KBM-7 (cell line): ENCODE measurements at places on chromosomes 11 and 22.
A peak's percentile ranks its signal among the peaks of the same experiment; 100 is the strongest.

DNA sequence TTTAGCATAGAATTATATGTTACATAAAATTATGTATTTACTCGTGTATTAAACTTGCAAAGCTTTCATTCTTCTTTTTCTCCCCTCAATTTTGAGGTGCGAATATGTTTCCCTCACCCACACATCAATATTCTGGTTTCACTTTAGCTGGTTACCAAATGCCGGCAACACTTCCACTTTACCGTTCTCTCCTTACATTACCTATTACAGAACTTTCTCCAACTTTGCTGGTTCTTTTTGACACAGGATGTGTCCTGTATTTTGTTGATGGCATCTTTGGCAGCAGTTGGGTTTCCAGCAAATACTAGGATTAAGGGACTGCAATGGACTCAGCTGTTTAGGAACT is 84.9 kb downstream of the PRR5L start:
- DNase-seq: no peak

GRCh38 chr22:41947424-41948080 is 600 bp upstream of the CENPM start:
- DNase-seq: no peak

- DNase-seq: no peak
Measured at GRCh38 chr11:13215149-13215548, 62.4 kb upstream of the BMAL1 start.

GRCh38 chr11:123364080-123364479 is 66.0 kb upstream of the GRAMD1B start:
- no peak for DNase-seq

GRCh38 chr11:125494974-125495725 is 915 bp downstream of the FEZ1 start:
- no peak for DNase-seq

GRCh38 chr22:23891726-23892125 is 2.5 kb upstream of the MIF start:
- no peak for DNase-seq

DNA sequence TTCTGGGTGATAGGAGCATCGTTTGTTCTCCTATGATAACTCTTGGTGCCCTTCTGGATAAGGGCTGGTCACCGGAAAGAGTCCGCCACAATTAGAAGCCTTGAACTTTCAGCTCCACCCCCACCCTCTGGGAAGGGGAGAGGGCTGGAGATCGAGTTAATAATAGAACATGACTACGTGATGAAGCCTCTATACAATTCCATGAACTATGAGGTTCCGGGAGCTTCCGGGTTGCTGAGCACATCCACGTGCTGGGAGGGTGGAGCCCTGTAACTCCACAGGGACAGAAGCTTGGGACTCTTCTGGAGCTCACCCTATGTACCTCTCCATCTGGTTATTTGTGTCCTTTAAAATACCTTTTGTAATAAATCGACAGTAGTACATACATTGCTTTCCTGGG is 40.3 kb downstream of the ARHGAP42 start:
- no peak for DNase-seq

- DNase-seq: no peak
Measured at GRCh38 chr22:27851974-27852746, 50.6 kb upstream of the MN1 start.

DNA sequence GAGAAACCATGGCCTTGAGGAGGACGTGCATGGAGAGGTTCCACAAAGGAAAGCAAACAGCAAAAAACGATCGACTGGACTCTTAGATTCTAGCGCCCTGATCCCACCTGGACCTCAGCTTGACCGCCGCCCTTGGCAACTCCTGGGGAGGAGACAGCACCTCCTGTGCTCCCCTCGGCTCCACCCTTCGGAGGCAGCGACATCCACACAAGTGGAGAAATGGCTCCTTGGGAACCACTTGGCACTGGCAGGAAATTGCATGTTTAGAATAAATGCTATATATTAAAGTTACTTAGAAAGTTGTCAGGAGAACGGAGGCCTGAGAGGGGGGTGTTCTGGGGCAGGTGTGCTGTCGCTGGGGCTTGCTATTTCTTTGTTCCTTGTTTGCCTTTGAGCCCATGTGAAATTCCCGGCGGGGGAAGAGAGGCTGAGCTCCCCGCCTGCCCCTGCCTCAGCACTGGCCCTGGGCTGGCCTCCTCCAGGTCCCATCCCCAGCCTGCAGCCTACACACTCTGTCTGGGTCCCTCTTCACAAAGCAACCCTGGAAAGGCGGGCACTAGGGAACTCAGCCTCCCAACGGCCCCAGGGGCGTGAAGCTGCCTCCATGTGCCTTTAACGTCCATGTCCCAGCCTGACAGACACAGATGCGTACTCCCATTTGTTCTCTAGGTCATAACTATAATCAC is 395.3 kb downstream of the BRD1 start:
- no peak for DNase-seq

DNA sequence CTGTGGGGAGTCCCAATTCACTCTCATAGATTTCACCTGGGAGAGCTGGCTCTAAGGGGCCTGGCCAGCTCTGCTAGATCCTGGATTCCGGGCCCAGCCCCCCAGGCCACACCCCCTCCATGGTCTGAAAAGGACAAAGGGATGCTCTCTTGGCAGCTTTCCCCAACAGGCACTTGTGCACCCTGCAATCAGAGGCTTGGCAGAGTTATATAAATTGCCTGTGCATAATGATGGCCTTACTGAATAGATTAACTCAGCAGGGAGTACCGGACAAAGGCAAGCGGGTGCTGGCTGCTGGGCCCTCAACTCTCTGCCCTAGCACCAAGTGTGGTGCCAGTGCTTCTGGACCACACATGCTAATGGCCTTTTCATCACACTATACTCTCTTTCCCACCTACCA is 461.6 kb downstream of the BUD13 start:
- DNase-seq: no peak

DNA sequence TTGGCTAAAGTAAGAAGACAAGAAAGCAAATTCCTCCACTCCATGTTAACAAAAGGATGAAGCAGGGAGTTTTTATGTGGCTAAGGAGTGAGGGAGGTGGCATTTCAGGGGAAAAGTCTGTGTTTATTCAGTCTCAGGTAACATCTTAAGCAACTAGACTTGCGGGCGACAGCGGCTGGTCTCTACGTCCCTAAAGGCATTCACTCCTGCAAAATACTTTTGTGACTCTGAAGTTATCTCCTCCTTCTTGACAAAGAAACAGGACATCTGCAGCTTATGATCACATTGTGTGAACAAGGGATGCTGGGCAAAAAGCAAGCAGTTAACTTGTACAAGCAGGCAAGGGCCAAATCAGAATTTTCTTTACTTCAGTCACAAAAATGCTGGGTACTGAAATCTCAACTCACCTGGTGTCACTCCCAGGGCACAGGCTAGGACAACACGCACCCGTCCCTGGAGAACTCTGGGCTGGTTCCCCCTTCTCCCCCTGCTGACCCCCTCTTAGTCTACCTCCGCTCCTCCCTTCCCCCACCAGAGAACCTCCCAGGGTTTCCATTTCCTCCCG is 38.3 kb downstream of the IGLL5 start:
- no peak for DNase-seq

DNA sequence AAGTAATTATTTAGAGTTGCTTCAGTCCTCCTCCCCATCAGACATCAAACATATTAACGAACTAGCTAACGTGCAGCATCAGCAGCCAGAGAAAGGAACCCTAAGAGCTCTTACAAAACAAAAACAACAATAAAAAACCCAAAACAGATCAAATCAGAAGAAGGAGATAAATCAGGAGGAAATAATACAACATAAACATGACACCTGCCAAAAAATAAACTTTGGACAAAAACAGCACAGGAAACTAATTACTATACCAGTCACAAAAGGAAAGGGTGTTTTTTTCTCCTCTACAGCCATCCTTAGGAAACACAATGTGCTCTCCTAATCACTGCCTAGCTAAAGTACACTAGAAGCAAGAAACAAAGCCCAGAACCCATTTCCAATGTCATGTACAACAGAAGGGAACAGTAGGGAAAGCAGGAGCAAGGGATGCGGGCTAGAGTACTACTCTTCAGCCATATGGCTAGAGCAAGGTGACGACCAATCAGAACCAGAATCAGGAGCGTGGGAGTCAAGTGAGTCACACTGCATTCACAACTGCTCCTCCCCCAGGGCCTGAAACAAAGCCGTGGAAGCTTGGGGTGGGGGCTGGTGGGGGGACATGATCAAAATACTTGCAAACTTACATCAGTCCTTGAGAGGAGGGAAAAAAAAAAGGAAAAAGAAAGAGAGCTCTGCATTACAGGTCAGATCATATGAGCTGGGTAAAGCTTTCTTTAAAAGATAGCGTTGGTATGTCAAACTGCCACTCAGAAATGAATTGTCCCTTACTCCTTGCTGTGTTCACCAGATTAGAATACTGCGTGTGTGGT is 60.4 kb downstream of the LARGE2 start:
- DNase-seq: no peak

- DNase-seq: no peak
Measured at GRCh38 chr22:37362621-37363020, 64.7 kb downstream of the ELFN2 start.

DNA sequence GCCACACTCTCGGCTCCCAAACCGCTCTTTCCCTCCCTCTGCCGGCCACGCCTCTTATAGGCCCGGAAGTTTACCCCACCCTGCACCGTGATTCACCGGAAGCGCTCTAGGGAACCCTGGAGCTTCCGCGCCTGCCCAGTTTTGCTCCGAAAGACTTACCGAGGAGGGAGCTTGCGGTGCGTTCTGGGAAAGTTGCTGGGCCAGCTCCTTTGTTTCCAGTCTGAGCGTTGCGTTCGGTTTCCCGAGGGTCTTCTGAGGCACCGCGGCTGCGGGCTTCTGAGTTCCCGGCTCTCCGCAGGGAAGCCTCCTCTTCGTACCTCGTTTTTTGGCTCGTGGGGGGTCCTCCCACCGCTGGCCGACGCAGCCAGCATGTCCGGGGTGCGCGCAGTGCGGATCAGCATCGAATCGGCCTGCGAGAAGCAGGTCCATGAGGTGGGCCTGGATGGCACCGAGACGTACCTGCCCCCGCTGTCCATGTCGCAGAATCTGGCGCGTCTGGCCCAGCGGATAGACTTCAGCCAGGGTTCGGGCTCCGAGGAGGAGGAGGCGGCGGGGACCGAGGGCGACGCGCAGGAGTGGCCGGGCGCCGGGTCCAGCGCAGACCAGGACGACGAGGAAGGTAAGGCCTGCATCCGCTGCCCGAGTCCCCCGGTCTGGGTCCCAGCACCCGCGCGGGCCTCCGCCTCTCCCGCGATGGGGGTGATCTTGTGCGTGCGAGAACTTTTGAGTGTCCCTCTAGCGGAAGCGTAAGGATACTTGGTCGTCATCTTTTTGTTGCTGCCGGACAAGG is at the start of gene MED17:
MED17 (plus strand) TSS at position 138 of the 790 bp plus-strand sequence; CDS start at position 370, 232 bp downstream.
- peak; percentile 94 for DNase-seq

DNA sequence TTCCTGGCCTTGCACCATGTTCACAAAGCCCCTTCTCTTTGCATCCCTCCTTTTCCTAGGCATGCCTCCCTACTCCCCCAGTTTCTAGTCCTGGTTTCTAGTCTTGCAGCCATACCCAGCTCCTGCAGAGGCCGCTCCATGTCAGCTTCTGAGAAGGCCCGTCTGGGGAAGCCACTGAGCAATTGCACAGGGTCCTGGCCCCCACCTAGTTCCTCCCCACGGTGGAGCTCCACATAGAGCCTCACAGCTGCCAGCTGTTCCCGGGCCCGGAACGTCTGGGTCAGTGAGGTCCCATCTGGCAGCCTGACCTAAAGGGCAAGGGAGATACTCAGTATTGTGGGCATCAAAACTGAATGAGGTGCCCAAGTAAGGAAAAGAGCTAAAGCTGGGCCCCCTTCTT is 2.2 kb downstream of the UBXN1 start:
- DNase-seq: no peak

DNA sequence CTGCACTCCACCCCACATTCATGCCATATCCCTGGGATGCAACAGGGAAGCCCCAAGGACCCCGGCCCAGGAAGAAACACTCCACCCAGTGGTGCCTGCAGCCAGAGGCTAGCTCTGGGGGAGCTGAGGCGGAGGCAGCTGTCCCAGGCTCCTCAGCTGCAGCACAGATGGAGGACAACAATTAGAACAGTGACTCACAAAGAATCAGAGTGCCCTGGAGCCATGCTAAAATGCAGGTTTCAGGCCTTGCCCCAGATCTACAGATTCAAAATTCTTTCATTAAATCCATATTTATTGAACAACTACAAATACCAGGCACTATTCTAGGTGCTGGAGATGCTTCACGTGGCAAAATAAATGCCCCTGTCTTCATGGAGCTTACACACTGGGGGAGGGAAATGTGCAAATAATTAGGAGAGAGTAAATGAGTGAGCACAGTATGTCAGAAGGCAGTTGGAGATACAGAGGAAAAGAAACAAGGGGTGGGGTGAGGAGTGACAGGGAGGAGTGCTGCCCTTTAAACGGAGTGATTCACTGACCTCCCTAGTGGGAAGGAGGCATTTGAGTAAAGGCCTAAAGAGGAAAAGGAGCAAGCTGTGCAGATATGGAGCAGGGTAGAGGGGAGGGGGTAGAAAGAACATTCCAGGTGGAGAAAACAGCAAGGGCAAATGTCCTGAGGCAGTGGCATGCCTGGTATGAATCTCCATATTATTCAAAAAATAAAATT is 73.3 kb upstream of the CSNK2A3 start:
- DNase-seq: no peak

DNA sequence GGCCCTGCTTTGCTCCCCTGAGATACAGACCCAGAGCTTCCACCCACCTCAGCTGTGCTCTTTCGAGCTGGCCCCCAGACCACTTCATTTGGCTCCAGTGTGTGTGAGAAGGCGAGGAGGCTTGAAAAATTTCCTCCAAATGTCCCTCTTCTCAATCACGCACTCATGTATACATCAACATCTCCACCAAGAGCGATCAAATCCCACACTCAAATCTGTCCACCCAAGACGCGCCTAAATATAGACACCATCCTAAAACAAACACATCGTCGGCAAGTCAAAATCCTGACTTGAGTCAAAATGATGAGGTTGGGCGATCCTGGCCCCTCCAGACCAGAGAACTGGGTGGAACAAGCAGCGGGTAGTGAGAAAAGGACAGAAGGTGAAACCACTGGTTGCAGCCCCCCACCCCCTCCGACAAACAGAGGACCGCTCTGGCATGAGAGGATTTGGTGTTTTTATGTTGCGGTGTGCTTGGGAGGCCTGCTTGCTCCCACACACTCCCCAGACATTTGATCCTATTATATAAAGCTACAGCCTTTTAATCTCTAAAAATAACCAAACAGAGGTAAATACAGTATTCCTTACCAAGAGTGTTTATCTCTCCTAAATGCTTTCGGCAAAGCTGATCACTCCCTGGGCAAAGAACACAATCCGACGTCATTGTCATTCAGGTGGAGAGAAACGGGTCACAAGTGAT is 10.2 kb downstream of the MN1 start:
- DNase-seq: no peak
